Activated T-helper 1 cell treated with anti-CD3 and anti-CD28 coated beads, Interleukin-2, amount 50 U/mL, for 16 hours (primary cell): ENCODE measurements at places on chromosomes 3 and 15.

DNA sequence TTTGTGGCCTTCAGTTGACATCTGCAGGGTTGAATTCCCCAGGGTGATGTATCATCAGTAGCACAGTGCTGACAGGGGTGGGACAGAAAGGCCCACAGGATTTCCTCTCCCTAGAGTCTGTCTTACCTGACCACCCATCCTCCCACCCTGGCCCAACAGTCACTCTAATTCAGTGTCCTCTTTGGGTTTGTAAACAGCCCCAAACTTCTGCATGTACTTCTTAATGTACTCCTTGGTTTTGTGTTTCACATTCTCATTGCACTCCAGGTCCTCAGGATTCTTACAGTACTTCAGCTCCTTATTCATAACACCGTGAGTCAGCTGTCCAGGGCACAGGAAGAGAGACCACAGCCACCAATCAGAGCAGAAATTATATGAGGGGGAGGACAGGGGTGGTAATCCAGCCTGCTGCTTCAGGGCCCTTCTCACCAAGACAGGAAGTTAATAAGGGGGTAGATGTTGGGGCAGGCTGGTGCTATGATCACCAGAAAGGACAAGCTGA lies 37.5 kb downstream of the NBEAL2 start:
- no peak for DNase-seq

DNA sequence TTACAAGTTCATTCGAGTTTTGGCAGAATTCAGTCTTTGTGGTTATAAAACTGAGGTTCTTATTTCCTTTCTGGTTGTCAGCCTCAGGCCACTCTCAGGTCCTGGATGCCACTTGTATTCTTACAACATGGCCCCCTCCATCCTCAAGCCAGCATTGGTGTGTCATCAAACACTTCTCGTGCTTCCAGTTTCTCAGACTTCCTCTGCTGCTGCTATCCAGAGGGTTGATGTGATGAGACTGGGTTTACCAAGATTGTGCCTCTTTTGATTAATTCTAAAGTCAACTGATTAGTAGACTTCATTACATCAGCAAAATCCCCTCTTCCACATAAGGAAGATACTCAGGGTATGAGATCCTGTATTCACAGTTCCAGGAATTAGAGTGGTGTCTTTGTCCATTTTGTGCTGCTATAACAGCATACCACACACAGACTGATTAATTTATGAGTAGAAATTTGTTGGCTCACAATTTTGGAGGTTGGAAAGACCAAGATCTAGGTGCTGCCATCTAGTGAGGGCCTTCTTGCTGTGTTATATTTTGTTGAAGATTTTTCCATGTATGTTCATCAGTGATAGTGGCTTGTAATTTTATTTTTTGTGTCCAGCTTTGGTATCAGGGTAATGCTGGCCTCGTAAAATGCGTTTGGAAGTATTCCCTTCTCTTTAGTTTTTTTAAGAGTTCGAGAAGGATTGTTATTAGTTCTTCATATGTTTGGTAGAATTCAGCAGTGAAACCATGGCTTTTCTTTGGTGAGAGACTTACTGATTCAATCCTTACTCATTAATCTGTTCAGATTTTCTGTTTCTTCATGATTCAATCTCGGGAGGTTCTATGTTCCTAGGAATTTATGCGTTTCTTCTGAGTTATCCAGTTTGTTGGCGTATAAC lies 11.1 kb downstream of the LRCH3 start:
- DNase-seq = no peak

- no peak for DNase-seq
Observed at GRCh38 chr3:123660900-123661299, 76.0 kb upstream of the HACD2 start.

GRCh38 chr15:39581793-39582285 lies 960 bp downstream of the THBS1 start:
- DNase-seq = no peak

DNA sequence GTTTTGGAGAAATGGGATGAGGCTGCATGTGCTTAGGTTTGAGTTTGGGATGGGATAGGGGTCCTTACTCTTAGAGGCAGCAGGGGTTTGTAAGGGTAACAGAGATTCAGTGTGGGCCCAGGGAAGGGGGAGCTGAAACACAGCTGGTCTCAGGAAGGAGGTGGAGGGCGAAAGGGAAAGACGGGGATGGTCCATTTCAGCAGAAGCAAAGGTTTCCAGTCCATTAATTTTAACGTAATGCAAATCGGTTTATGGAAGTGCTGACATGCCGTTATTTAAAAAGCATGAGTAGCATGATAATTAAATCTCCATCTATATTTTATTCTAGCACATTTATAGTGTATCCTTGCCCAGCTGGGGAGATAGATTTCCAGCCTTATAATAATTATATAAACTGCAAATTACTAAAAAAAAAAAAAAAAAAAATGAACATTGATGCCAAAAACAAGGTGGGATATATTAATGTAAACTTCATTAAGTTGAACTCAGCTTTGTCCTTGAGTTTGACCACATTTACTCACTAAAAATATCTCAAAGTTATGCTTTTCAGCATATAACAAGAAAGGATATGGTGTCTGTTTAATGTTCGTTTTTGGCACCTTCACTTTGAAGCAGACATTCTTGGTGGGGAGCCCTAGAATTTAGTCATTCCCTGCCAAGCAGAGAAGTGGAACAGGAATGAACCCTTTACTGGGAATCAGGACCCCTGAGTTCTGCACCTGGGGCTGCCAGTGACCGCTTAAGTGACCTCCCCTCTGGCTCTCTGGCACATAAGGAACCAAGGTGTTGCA lies 234.7 kb downstream of the THSD4 start:
- DNase-seq = no peak

- no peak for DNase-seq
Observed at GRCh38 chr3:121629601-121630000, 31.1 kb downstream of the HCLS1 start.

- no peak for DNase-seq
Observed at GRCh38 chr15:90413411-90414379, 25.7 kb downstream of the IQGAP1 start.

DNA sequence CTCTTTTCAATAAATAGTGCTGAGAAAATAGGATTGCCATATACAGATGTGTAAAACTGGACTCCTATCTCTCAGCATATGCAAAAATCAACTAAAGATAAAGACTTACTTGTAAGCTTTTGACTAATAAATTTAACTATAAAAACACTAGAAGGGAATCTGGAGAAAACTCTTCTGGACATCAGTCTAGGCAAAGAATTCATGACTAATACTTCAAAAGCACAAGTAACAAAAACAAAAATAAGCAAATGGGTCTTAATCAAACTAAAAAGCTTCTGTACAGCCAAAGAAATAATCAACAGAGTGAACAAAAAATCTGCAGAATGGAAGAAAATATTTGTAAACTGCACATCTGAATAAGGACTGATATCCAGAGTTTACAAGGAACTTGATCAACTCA lies 1122.2 kb downstream of the TBL1XR1 start:
- DNase-seq = no peak

DNA sequence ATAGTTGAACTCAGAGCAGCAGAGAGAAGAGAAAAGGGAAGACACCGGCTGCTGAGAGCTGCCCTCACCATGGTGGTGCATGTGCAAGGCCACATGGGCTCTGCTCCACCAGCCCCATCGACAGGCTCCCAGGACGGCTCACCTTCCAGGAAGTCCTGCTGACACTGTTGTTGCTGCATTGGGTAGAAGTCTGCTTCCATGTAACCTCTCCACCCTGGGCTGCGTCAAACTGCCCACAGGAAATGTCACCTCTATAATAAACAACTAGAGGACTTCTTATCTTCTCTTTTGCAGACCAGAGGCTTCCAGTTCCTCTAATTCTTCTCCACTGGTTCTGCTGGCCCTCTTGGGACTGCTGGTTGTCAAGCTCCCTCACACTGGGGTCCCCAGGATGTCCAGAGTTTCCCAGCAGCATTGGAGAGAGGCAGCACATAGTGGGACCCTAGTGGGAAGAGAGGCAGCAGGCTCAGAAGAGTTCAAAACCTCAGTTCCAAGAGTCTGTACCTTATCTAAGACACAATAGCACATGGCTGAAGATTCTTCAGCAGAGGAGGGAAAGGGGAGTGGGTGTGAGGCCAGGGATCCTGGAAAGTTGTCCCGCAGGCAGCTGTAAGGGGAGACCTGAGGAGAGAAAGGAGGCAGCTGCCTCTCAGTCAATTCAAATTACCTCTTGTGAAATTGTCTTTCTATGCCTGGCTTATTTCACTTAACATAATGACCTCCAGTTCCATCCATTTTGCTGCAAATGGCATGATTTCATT lies 5.8 kb upstream of the CCR3 start:
- DNase-seq = no peak

DNA sequence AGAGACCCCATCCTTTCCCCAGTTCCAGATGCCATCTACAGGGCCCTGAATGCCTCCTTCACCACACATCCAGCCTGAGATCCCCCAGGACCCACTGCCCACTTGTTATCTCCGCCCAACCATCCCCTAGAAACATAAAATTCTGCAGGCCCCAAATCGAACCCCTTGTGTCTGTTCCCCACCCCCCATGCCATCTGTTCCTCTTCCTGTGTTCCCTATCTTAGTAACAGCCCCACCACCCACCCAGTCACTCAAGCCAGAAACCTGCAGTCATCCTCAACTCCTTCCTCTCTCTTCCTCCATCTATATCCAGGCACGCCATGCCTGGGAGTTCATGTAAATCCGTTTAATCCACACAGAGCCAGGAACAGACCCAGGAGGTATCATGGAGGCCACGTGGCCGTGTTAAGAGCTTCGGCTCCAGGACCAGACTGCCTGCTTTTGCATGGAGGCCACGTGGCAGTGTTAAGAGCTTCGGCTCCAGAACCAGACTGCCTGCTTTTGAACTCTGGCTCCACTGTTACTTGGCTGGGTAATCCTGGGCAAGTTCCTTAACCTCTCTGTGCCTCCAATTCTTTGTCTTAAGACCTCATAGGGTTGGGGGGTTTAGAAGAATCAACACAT lies 4.8 kb downstream of the CSRNP1 start:
- no peak for DNase-seq

DNA sequence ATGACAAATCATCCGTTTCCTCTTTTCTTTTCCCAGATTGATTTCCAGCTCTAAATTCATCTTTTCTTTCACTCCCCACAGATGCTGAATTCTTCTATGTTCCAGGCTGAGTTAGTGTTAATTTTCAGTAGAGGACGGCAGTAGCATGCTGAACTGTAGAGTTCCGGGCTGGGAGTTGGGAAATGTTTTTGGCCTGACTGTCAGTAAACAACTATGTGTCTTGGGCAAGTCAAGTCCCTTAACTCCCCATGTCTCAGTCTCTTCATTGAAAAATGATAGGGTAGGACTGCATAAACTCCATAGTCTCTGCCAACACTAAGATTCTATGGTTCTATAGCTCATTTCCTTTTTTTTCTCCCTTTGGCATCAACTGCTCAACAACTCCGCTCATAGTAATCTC lies 333.9 kb downstream of the TIGIT start:
- no peak for DNase-seq

DNA sequence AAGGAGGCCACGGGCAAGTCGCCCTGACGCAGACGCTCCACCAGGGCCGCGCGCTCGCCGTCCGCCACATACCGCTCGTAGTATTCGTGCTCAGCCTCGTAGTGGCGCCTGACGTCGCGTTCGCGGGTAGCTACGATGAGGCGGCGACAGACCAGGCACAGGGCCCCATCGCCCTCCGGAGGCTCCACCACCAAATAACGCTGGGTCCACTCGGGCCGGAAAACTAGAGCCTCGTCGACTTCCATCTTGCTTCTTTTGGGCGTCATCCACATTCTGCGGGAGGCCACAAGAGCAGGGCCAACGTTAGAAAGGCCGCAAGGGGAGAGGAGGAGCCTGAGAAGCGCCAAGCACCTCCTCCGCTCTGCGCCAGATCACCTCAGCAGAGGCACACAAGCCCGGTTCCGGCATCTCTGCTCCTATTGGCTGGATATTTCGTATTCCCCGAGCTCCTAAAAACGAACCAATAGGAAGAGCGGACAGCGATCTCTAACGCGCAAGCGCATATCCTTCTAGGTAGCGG lies at the start of gene EPM2AIP1:
Gene EPM2AIP1 (minus strand): TSS at position 326 of the 520 bp plus-strand sequence. CDS start 54 bp downstream, at position 272.
- DNase-seq = peak; percentile 95

- no peak for DNase-seq
Observed at GRCh38 chr3:21331857-21332256, 419.2 kb downstream of the ZNF385D start.

DNA sequence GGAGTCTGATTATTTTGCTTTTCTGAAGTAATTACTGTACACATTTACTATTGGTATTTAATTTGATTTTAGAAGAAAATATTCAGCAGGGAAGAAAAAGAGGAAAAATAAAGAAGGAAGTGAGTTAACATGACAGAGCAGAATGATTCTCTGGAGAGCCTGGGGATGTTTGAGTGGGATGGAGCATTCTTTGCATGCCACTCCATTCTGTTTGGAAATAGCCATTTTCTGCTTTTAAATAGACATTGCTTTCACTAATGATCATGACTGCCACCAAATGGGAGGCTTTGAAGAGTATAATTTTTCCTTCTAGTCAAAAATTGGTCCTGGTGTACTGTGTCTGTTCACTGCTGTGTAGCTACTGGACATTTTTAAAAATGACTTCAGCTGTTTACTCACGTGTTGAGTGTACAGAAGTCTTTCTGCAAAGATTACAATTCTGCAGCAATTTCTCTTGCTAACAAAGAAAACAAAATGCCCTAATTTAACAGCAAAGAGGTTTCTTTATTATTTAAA lies 196.1 kb downstream of the RYR3 start:
- no peak for DNase-seq

DNA sequence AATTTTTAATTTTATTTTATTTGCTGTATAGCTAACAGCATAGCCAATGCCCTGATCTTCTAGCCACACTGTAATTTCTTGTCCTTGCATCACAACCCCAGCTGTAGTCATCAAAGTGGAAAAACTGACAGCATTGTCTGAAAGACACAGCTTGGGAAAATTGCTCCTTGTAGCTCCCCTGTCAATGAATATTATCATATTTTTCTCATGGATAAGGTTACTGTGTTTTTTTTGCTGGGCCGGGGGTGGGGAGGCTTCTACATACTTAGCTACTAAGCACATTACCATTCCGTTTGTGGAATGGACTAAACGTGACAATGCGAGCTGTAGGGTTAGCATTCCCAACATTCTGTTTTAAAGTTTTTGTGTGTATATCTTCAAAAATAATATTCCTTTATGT lies 381.3 kb downstream of the TIGIT start:
- DNase-seq = no peak

DNA sequence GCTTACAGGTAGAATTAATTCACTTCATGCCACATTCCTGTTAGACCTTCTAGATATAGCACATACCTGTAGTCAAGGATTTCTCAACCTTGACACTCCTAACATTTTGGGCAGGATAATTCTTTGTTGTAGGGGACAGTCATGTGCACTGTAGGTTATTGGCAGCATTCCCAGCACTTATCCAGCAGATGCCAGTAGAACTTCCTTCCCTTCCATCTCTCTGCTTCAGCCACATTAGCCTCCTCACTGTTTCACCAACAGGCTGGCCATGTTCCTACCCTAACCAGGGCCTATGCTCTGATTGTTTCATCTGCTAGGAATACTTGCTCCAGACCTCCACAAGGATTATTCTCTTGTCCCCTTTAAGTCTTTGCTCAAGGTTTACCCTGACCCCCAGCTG lies 68.0 kb upstream of the STAC start:
- no peak for DNase-seq
